ENCODE measurements at places on chromosomes 1 and 21.

DNA sequence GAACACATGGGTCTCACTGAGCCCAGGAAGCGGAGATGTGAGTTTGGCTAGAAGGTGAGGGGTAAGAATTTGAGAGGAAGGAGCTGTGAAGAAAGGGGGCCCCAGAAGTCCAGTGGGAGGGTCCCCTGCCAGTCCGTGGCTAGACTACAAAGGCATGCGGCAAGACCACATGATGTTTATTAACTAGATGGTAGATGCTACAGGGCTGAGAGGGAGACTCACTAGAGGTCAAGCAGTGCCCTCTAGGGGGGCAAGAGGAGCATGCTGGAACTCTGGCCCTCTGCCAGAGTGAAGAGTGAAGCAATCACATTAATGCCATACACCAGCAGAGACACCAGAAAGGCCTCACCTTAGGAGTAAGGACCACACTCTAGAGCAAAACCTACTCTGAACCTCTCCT is 12.2 kb downstream of the KIAA0319L start:
- no peak for DNase-seq

GRCh38 chr1:26320896-26321295 is 3.1 kb downstream of the CD52 start:
- DNase-seq = no peak

DNA sequence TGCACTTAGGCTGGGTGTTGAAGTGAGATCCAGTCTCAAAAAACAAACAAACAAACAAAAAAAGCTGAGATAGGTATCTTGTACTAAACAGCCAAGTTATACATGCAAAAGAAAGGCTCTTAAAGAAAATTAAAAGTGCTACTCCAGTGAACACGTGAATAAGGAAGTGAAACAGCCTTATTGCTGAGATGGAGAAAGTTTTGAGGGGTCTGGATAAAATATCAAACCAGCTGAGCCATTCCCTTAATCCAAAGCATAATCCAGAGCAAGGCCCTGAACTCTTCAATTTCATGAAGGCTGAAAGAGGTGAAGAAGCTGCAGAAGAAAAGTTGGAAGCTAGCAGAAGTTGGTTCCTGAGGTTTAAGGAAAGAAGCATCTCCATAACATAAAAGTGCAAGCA is 360.5 kb upstream of the DAB1 start:
- no peak for DNase-seq

DNA sequence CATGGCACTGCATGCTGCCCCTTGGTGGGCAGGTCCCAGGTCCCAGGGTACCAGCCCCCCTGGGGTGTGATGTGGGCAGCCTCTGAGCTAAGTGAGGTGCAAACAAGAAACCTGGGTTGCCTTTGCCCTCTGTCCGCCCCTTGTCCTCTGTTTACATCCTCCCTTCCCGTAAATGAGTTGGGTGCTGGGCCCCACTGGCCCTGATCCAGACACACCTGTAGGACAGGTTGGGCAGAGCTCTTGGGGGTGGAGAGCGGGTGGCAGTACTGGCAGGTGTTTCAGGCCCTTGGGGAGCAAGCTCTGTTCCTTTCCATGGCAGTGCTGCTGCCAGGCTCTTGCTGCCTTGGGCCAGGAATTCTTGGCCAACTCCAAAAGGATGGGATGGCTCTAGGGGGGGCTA is 35.8 kb downstream of the ELF3 start:
- DNase-seq = no peak

GRCh38 chr1:197392541-197392940 is 124.5 kb downstream of the CRB1 start:
- no peak for DNase-seq

GRCh38 chr1:180934563-180934962 is 21.9 kb downstream of the KIAA1614 start:
- no peak for DNase-seq

- no peak for DNase-seq
These were observed 21.9 kb downstream of the USP48 start for GRCh38 chr1:21761052-21761451.

DNA sequence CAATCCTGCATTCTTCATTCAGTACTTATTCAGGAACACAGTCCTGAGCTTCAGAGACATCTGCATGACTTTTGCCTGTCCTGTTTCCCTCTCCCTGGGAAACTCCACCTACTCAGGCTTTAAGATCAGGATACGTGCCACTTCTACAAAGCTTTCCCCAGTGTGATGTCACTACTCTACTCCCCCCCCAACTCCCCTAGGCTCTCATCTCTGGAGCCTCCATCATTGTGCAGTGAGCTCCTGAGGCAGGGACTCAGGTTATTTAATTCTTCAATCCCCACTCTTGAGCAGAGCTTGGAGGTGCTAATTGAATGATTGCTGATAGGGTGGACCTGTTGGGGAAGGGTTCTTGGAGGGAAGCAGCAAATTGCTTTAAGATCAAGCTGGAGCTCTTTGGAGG is 1.2 kb downstream of the NT5C1A start:
- DNase-seq = no peak

DNA sequence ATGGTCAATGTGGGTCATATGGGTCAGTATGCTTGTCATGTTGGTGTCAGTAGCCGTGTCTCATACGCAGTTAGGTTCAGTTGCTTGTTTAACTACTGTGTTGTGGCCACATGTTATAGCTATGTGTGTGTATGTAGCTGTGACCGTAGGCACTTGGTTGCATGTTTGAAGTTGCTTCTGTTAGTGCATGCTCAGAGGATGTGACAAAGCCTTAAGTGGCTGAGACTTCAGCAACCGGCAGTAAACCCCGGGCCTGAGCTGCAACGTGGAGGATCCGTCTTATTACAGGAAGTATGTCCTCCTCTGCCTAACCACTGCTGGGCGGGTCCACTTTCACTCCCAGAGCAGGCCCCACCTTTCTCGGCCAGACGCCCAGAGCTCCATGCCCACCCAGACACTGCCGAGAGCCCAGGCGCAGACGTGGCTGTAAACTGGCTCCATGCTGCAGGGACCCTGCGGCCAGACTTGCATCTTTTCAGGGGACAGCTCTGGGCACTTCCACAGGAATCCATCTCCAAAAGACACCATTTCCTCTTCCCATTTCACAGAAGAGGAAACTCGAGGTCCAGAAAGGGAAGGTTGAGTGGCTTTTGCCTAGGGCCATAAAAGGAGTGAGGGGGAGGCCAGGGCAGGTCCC is 2.2 kb downstream of the TCEA3 start:
- DNase-seq = no peak

- DNase-seq = no peak
These were observed 40.1 kb upstream of the HMCN1 start for GRCh38 chr1:185694081-185694480.

- no peak for DNase-seq
These were observed 165.1 kb downstream of the TGFB2 start for GRCh38 chr1:218510153-218510772.

- no peak for DNase-seq
These were observed 122.6 kb downstream of the TNNI3K start for GRCh38 chr1:74357756-74358155.

GRCh38 chr1:39196244-39197215 is 8.0 kb upstream of the MACF1 start:
- DNase-seq = peak; percentile 82

- no peak for DNase-seq
These were observed 276.8 kb upstream of the TMEM51 start for GRCh38 chr1:14876747-14877146.

GRCh38 chr1:67429011-67429527 is 1.1 kb downstream of the SERBP1 start:
- DNase-seq = no peak

DNA sequence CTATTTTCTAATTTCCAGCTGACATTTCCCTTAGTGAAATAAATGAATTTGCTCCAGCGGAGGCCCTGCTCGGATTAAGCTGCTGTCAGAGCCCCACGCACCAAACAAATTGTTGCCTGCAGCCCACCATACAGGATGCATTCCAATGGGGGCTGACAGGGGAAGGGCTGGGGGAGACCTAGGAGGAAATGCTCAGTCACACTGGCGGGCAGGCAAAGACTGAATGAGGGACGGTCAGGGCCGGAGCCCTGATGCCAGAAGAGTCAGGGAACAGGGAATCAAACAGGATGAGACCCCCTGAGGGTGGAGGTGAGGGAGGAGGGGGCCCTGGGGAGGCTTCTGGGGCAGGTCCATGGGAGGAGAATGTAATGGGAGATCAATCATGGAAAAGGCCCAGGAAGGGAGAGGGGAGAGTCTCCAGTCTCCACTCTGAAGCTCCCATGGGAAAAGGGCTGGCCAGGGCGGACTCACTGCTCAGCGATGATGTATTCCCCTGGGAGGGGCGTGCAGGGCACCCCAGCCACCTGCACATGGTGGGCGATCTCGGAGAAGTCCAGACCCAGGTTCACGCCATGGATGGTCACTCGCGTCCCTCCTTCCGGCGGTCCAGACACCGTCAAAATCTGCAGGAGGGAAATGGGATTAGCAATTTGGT is 149.4 kb upstream of the CD34 start:
- no peak for DNase-seq

DNA sequence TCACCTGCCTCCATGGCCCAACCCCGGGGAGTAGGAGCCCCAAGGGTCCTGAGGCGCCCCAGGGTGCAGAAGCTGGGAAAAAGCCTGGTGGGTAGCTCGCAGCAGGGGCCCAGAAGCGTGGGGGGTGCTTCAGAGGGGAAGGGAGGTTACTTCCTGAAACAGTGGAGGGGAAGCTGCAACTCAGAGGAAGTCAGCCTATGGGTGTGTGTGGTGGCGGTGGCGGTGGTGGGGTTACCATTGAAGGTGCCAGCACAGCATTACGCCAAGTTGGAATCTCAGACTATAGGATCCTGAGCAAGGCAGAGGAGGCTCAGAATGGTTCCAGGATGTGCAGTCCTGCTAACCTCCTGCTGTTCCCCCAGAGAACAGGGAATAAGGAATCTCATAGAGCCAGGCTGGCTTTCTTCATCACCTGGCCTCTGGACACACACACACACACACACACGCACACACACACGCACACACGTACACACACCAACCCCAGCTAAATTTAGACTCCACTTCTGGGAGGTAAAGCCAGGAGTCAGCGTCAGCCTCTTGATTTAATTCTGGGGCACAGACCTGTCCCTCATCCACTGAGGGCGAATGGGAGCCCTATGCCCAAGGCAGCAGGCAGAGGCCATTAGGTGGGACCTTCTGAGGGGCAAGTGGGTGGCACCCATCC is 1.3 kb downstream of the DENND4B start:
- no peak for DNase-seq

- peak; percentile 42 for DNase-seq
These were observed 189.1 kb upstream of the POU3F1 start for GRCh38 chr1:38235705-38236104.

DNA sequence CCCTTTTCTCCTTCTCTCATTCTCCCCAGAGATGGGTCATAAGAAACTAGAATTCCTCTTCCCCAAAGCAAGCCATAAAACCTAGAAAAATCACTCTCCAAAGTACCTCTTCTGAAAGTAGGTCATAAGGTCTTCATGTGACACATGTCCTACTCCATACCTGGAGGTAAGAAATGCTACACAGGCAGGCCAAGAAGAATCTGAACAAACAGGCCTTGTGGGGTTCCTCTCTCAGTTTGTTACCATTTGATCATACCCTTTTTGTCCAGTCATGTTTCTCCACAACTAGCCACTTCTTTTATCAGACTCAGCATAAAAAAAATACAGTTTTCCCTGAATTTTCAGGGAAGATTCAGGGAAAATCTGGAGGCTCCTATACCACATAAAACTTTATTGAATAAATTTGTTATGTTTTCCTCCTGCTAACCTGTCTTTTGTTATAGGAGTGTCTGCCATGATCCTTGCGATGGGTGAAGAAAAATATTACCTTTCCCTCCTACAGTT is 134.4 kb upstream of the LMO4 start:
- no peak for DNase-seq

- DNase-seq = no peak
These were observed 27.5 kb upstream of the EPB41 start for GRCh38 chr1:28886731-28887418.
